Stimulated activated CD8-positive, alpha-beta memory T cell treated with anti-CD3 and anti-CD28 coated beads, Interleukin-4, amount 100 ng/mL, for 48 hours (primary cell): ENCODE measurements at places on chromosomes 13 and 19.

DNA sequence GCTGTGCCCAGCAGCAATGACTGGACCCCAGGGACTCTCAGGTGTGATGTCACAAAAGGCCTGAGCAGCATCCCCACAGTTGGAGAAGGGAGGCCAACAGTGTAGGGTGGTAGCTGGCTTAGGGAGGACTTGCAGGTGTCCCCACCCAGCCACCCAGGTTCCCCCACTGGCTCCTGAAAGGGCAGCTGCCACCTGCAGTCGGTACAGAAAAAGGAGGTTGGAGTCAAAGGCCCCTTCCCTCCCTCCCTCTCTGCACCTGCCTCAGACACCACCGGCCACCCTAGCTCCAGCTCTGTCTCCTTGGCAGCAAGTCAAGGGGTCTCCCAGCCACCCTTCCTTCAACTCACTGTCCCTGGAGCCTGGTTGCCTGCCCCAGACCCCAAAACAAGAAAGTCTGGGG is at the start of gene PCP2:
Gene PCP2 (minus strand): TSS at position 22 of the 400 bp plus-strand sequence. CDS start 262 bp downstream, outside the sequence.
- no peak for DNase-seq

- DNase-seq = no peak
Observed at GRCh38 chr19:38033658-38034491, 126.9 kb downstream of the SIPA1L3 start.

- no peak for DNase-seq
Observed at GRCh38 chr13:30600496-30600895, 17.2 kb upstream of the USPL1 start.

- DNase-seq = no peak
Observed at GRCh38 chr13:29908416-29909080, 58.1 kb upstream of the UBL3 start.

GRCh38 chr13:40653527-40654318 is 12.7 kb downstream of the FOXO1 start:
- DNase-seq = no peak

GRCh38 chr13:70430256-70430655 is 322.0 kb upstream of the KLHL1 start:
- DNase-seq = no peak

DNA sequence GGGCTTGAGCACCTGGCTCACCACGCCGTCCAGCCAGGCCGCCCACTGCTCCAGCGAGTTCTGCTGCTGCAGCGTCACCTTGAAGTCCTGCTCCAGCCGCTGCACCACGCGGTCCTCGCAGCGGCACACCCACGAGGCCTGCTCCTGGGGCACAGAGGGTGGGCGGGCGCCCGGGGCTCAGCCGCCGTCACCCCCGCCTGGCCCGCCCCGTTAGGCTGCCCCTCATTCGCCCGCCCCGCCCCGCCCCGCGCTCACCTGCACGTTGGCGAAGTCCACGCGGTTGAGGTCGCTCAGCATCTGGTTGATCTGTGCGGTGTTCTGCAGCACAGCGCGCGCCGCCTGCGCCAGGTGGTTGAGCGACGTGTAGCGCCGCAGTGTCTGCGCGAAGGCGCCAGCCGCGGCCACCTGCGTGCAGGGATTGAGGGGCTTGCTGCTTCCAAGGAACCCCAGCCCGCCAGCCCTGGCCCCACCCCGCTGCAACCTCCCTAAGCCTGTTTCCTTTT is 11.3 kb downstream of the DCAF15 start:
- DNase-seq = no peak
